ENCODE measurements at places on chromosomes 4 and X.

DNA sequence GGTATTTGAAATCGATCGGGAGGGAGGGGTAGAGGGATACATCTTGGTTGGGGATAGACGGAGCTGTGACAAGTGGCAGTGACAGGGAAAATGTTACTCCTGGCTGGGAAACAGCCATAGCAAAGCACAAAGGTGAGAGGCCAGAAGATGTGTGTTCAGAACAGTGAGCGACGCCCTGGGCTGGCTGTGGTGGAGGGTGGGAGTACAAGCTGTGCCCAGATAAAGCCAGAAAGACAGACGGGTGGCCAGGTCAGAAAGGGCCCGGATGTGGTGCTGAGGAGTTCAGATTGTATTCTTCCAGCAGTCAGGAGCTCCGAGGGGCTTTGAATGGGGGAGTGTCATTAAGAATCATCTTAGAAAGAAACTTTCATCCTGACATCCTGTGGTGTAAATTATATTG, 27.9 kb downstream of the CCDC149 start:
- DNase-seq: no peak

- no peak for DNase-seq
Measured at GRCh38 chrX:120585702-120586101, 18.2 kb upstream of the MCTS1 start.

DNA sequence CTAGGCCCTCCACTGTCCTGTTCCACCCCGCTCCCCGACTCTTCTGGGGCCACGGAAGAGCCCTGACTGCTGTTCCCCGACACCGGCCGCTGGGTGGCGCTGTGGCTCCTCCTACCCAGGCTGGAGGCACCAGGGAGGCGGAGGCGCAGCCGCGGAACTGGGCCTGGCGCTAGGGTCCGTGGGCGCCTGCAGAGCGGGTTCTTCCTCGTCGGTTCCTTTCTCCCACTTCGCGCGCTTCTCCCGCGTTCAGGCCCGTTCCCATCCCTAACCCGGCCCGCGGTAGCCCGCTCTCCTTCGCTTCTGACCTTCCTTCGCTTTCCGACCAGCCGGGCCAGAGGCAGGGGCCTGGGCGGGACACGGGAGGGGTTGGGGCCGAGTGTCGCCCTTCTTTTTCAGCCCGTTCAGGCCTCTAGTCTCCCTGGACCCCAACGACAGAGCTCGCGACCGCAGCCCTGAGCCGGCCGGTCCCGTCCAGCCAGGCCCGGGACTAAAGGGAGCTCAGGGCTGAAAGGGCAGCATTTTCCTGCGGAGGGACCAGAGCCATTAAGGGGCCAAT, 34.3 kb downstream of the NALF2 start:
- peak; percentile 79 for DNase-seq

GRCh38 chr4:70925899-70926635, 23.9 kb downstream of the MOB1B start:
- DNase-seq: no peak

DNA sequence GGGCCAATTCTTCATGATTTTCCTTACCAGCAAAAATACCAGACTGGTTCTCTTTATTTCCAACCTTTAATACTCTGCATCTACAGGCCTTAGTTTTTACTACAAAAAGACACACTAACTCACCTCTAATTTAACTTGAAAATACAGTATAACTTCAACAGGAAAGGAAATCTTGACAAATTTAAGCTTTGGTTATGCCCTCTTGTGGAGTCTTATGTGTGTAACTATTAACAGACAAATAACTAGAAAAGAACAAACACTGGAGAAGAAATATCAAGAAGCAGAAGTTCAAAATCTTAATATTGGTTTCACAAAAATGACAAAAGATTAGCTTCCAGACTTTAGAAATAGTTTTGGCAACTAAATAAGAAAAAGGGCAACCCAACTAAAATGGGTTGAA, 33.0 kb downstream of the PPA2 start:
- no peak for DNase-seq

DNA sequence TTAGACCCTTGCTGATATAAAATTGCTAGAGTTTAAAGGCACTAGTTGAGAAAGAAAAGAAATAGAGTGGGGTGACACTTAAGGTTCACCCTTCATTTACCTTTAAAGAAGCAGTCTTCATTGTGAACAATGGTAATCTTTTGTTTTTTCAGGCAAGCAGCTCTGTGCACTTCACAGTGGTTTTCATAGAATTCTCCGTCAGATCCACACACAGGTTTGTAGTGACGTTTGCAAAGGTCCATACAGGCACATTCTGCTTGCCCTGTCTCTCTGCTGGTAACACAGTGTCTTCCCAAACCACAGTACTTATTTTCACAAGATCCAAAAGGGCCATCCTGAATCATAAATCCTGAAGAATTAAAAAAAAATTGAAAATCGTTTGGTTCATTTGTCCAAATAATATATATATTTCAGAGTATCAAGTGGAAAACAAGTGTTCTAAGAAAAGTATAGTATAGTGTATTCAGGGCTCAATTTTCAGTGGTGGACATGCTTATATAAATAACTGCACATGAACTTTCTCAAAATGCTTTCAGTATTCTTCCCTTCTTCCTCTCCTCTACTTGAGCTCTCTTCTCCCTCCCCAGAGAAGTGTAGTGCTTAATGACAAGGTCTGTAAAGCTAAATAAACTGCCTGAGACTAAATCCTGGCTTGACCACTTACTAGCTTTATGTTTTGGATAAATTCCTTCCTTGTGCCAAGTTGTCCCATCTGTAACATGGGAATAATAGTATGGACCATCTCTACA, 243.3 kb downstream of the FSTL5 start:
- no peak for DNase-seq

DNA sequence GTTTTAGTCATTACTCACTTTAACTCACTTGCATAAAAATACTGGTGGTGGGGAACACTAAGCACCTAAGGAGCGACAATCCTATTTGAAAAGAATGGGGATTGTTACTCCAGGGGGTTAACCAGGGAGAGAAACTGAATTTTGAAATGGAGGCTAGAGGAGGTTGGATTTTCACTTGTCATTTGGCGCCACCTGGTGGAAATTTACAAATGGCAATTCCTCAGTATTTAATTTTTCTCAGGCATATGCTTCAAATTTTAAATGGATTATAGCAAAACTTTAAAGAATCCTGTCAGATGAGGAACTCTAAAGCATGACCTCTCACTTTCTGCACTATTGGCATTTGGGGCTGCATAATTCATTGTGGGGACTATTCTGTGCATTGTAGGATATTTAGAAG, 2.7 kb upstream of the GEMIN8 start:
- DNase-seq: peak; percentile 46

- DNase-seq: no peak
Measured at GRCh38 chrX:19924285-19924684, 36.9 kb upstream of the SH3KBP1 start.

- DNase-seq: no peak
Measured at GRCh38 chrX:46754586-46755061, 4.3 kb downstream of the SLC9A7 start.

DNA sequence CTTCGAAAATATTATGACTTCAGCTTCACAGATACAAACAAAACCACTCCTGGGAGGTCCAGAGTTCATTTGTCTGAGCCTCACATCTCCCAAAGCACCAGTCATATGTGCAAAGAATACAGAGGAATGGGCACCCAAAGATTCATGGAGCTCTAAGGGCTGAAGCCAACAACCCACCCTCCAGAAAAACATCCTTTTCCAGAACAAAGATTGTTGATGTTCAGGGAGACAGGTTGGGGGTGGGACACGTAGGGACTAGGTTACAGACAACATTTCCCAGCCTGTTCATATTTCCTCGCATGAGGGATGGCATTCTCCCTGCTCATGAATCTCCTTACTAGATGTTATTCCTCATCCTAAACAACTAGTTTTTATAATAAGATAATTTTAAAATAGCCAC, 71.2 kb downstream of the METTL14 start:
- DNase-seq: no peak

- DNase-seq: no peak
Measured at GRCh38 chr4:185576314-185576961, 41.1 kb upstream of the PDLIM3 start.

DNA sequence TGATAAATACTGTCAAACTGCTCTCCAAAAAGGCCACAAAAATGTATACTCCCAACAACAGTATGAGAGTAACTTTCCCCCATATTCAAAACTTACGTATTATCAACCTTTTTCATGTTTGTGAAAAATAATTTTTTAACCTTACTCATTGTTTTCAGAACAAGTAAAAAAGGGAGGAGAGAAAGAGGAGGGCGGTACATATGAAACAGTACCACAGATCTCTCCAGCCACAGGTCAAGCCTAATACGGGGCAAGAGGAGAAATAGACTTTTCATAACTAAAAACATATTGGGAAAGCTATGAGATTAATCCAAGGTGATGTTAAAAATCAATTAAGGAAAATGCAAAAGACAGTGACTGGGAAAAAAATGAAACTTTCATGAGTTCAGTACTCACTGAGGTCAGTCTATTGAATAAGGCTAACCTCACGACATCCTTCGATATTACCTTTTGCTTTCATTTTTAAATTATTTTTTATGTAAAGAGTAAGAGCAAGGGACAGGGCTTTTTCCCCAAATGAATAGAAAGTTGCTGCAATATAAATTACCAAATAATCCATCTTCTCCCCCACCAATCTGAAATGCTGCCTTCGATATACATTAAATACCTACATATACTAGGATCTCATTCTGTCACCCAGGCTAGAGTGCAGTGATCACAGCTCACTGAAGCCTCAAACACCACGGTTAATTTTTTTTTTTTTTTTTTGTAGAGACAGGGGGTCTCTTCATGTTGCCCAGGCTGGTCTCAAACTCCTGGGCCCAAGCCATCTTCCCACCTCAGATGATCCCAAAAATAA, 25.3 kb downstream of the FBXW7 start:
- DNase-seq: no peak

GRCh38 chr4:123555233-123555806, 158.7 kb downstream of the SPRY1 start:
- no peak for DNase-seq

- no peak for DNase-seq
Measured at GRCh38 chr4:122826079-122826527, 528 bp upstream of the FGF2 start.

- no peak for DNase-seq
Measured at GRCh38 chrX:13077168-13077567, 32.7 kb upstream of the FAM9C start.

GRCh38 chr4:6965329-6965728, 55.7 kb downstream of the TBC1D14 start:
- DNase-seq: no peak

GRCh38 chr4:182925298-182925757, 8.1 kb upstream of the DCTD start:
- DNase-seq: peak; percentile 62

GRCh38 chrX:111719426-111720210, 38.6 kb downstream of the ALG13 start:
- DNase-seq: no peak

- no peak for DNase-seq
Measured at GRCh38 chr4:41207291-41207831, 7.0 kb downstream of the APBB2 start.

GRCh38 chrX:102063445-102064074, 61.9 kb upstream of the TCEAL2 start:
- no peak for DNase-seq

GRCh38 chr4:70182517-70183167, 12.9 kb upstream of the ODAM start:
- no peak for DNase-seq

DNA sequence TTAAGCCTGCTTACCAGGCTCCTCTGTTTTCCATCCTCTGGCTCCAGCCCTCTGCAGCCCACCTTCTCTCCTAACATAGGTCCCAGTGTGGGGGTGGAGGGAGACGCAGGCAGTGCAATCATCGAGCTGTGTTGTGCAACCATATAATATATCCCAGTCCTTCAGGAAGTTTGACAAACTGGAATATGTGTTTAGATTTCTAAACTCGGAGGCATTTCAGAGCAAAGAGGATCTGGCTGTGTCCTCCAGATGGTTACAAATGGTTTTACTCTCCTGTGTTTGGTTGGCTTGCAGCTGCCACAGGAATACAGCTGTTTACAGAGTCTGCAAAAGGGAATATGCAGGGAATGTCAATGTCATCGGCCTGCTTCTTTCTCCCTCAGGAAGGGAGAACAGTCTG, 195.3 kb upstream of the LNX1 start:
- DNase-seq: no peak

DNA sequence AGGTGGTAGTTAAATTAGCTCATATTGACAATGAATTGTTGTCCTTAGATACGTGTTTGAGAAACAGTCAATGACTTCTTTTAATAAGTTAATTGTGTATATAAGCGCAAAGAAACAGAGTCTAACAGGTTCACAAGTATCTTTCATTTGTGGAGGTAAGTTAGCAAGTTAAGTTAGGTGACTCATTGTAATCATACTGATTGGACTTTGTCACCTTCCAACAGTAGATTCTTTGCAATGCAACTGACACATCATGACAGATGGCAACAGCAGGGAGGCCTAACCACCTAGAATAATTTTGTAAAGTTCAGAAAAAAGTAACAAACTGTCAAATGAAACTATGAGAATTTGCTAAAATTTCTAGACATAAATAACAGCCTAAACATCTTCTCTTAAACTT, 207.6 kb upstream of the PITX2 start:
- no peak for DNase-seq

DNA sequence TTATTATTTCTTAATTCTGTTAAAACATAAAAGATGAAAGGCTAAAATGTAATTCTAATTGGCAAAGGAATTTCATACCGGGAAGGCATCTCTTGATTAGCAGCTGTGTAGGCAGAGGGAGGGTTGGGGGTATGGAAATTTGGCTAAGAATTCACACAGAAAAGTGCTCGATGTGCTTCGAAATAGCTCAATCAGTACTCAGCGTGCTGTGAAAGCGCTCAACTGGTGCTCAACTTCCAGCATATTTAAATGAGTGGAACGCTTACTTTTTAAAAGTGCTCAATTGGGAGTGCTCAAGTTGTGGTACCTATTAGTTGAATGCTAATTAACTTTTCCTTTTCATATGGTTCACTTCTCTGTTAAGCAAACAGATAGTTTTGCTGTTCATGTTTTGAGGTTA, 695.9 kb upstream of the ATOH1 start:
- no peak for DNase-seq
